ENCODE measurements at places on chromosomes 7 and 10.

- no peak for DNase-seq
These were observed at the start of gene HOXA10 for GRCh38 chr7:27173956-27174873. TSS of gene HOXA10 (minus strand) at chr7:27174320. CDS start at chr7:27174306, 14 bp downstream.

DNA sequence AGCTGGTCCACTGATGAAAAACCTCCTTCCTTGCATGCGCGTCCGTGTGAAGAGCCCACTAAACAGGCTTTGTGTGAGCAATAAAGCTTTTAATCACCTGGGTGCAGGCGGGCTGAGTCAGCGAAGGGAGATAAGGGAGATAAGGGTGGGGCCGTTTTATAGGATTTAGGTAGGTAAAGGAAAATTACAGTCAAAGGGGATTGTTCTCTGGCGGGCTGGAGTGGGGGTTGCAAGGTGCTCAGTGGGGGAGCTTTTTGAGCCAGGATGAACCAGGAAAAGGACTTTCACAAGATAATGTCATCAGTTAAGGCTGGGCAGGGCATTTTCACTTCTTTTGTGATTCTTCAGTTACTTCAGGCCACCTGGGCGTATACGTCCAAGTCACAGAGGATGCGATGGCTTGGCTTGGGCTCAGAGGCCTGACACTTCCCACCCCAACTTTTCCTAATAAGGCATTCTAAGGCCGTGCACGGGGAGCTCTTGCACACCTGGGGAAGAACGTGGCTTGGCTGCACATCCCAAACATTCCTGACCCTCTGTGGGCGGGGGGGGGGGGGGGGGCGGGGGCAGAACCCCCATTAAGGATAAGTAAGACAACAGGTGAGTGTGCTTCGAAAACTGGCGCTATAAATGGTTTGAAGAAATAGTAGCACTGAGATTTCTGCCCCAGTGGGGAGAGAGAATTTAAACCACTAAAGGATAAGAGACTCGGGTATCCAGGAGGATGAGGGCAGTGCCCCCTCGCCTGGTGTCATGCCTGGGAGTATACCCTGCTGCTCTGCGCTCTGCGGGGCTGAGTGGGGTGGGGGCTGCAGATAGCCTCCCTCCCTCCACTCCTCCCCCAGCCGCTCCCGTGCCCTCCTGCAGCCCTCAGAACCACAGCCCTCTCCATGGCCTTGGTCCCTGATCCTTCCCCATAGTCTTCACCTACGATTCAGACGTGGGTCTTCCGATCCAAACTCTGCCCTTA, 217.6 kb downstream of the MLLT10 start:
- DNase-seq: no peak

DNA sequence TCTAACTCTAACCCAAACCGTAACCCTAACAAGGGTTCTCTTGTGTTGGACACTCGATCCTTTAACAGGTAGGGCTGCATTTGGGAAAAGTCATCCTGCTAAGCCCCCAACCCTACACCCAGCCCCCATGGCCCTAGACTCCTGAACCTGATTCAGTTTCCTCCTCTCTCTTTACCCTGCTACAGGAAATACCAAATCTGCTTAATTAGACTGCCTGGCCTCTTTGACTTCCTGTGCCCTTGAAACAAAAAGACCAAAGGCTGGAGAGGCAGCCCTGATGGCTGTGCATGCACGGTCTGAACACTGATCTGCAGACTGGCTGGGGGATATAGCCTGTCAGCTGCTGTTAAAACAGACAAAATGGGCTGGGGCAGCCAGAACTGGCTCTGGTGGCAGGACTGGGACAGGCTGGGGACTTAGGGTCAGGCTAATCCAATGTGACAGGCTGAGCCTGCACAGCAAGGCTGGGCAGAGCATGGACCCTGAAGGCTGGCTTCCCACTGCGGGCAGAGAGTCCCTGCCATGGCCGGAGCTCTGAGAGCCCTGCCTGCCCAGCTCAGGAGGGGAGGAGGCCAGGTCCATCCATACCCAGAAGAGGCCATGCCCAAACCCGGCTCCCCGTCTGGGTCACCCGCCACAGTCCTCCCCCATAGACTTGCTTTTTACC, 51.0 kb upstream of the MSMB start:
- DNase-seq: no peak

DNA sequence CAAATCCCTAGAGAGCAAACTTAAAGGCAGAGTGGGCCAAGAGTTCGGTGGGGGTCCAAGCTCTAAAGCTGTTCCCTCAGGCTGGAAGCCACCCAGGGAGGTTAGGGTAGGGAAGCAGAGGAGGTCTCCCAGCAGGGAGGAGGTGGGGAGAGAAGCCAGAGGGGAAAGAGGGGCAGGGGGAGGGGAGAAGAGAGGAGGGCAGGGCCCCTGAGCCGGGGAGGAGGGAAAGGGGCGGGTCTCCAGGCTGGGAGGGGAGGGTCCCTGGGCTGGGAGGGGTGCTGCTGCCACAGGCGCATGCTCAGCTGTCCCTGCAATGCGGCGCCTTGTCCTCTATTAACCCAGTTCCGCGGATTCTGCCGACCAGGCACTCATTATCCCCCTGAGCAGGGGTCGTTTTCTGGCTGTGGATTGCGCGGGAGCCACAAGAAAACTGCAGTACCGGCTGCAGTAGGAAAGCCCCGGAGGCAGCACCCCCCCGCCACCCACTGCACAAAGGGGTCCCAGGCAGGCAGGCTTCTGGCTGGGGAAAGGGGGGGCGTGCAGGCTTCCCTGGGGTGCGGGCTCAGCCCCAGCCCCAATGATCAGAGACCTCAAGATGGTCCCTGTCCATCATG, 49.3 kb downstream of the CAMK2B start:
- DNase-seq: no peak

- no peak for DNase-seq
These were observed 81.5 kb downstream of the LYZL1 start for GRCh38 chr10:29370097-29371092.

DNA sequence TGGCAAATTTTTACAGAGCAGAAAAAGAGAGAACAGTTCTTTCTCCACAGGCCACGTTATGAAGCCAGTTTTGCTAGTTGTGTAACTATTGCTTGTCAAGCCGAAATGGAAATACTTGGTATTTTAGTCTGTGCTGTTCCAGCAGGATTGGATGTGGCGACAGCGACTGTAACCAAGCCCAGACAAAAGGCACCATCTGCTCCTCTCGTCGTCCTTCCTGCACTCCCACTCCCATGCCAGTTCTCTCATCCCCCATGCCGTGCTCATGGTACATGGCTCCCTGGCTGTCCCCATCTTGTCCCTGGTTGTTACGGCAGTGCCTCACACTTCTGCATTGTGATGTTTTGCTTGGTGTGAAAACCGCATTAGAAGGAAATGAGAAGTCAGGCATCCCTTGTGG, 185.7 kb upstream of the FZD8 start:
- DNase-seq: no peak

DNA sequence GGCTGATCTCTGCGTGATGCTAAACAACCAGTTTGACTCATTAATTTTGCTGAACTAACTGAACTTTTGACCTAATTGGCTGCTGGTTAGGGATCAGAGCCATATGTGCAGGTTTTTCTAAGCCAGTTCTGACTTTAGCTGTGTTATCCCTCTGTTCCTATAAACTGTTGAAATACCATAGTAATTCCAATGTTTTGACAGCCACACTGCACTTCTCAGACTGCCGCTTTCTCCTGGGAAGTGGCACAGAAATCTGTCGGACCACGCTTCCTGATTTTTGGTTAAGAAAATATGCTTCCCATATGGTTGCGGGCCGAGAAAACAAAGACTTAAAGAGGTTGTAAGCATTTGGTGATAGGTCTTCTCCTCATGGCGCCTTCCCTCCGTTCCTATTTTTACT, 42.3 kb downstream of the TBXAS1 start:
- DNase-seq: no peak

- DNase-seq: no peak
These were observed 73.2 kb downstream of the SEM1 start for GRCh38 chr7:96636342-96636860.

DNA sequence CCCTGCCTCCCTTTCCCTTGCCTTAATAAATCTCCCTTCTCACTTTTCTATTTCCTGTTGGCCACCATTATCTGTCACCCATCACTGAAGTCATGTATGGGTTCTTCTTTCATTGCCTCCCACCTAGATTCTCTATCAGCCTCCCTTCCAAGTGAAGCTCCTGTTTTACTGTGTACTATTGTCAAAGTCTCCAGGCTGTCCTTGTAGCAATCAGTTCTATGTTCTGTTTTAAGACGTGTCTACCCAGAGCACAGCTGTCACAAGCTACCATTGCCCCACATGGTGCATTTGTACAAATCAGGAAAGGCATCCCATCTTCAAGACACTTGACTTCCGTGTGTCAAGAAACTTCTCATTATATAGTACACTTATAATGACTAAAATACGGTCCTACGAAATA, 39.7 kb upstream of the ABCB5 start:
- DNase-seq: no peak

- no peak for DNase-seq
These were observed 33.1 kb upstream of the EPC1 start for GRCh38 chr10:32379950-32380551.

DNA sequence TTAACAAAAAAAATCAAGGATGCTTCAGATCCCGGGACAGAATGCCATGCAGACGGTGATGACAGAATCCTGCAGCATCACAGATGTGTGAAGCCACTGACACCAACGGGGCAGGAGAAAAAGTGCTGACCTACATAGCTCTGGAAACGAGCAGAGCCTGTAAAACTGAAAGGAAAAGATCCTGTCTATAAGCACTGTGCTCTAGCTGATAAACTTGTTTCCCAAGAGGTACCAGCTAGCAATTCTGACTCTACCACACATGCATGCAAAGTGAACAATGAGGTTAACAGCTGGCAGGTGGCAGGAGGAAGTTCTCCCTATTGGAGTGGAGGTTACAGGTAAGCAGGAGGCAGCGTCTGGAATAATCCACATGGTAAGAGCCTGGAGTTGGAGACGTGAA, 75.6 kb downstream of the PTPRN2 start:
- DNase-seq: no peak

DNA sequence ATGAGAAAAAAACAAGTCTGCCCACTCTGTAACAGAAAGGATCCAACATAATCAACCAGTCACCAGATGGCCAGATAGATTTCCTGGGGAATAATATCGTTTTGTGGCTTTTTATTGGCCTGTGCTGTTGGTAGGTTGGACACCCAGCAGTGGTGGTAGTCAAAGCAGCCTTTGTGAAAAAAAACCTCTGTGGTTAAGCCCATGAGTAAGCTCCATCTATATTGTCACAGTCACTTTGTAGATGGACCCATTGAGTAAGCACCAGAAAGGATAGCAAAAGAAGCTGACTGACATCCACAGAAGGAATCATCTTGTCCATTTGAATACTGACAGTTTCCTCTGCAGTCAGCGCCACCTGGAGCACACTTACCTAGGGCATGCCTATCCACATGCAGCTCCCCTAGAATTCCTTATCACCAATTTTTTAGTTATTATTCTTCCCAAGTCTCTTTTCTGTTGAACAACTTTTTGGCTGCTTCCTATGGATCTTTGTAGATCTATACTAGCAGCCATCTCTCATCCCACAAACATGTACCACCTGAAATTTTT, 96.9 kb downstream of the IQUB start:
- no peak for DNase-seq

- DNase-seq: no peak
These were observed 49.9 kb upstream of the MGMT start for GRCh38 chr10:129416956-129417765.

GRCh38 chr10:105925045-105925785, 1239.3 kb downstream of the SORCS1 start:
- no peak for DNase-seq

DNA sequence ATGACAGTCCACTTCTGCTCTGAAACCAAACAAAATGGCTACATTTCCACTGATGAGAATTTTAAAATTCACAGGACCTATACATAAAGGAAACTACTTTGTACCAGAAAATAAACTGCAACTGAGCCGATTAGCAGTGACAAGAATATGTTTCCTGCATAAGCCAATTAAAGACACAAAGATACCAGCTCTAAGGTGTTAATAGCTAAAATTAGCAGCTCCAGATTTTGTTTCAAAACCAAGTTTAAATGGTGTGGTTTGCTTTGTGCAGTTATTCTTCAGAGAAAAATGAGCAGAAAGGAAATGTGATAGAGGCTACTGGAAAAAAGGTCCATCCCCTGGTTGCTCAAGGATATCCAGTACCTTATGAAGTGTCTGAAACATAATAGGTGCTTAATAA, 123.2 kb downstream of the ANK3 start:
- no peak for DNase-seq

DNA sequence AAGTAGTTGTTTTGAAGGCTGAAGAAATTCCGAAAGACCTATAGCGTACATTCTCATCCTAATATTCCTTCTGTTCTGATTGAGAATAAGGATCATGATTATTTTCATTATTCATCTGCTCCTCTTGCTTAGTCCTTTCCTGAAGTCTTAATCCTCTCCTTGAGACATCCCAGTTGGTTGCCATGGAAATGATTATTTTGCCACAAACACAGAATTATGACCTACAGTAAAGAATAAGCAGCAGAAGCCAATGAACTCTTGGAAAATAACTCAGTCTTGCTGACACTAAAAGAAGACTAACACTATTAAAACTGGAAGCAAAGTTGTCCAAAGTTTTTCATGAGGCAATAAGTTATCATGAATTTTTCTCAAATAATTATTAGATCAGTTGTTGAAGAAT, 47.8 kb upstream of the JAZF1 start:
- no peak for DNase-seq

DNA sequence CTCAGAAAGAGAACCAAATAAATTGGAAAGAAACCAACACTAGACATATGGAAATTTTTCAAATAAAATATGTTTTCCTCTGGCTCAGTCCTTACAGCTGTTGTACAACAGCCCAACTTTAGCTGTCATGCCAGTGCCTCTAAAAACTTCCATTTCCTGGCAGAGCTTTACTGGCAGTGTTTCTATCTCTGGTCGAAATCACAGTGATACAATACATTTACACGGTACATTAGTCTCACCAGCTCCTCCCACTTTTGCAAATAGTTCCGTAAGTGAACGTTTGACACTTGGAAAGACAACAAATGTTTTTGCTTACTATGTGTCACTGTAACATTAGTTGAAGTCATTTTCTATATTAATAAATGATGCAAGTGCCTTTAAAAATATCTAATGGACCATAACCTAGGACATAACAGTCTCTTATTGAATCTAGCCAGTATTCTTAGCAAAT, 29.8 kb downstream of the BCAP29 start:
- no peak for DNase-seq

DNA sequence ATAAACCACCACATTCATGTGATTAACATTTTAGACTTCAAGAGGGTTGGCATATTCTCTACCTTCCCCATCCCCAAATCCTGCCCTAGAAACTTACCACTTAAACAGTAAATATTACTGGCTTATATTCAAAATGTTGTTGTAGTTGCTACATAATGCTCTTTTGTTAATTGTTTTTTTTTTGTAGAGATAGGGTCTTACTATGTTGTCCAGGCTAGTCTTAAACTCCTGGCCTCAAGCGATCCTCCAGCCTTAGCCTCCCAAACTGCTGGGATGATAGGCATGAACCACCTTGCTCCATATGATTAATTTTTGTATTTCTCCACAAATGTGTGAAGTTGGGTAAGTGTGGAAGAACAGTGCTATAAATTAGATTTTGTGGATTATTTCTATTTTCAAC, 6.5 kb downstream of the PDK4 start:
- no peak for DNase-seq

DNA sequence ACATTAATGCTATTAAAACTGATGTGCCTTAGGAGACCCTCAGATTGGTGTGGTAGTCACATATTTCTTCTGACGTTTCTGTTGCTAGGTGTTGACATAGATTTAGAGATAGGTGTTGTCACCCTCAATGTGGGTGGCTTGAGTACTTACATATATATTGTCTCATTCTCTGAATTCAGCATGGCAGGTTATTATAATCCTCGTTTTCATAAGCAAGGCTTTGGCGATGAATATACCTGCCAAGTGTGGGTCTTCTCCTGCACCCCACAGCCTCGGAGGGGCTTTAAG, 7.0 kb downstream of the FBH1 start:
- DNase-seq: no peak

- no peak for DNase-seq
These were observed 71.7 kb downstream of the MTURN start for GRCh38 chr7:30206491-30206890.
